ENCODE measurements at places on chromosomes 6 and 20. TPM values are rescaled to one million over a fixed set of nuclear protein-coding genes. Genes with fewer than 3 reads are reported as not detected.

The ATG5 gene
- 39.3 TPM for total RNA-seq

The HLA-DRA gene
- total RNA-seq, result 2.1 TPM

The LTB gene
- 0.34 TPM for total RNA-seq

The VGLL2 gene
- total RNA-seq, result 3.0 TPM

The KIAA0408 gene
- total RNA-seq, result 7.8 TPM

The DEFB121 gene
- not detected for total RNA-seq

The TMEM242 gene
- 11.7 TPM for total RNA-seq

The DACT2 gene
- 7.6 TPM for total RNA-seq

The BACH2 gene
- 33.5 TPM for total RNA-seq

The REM1 gene
- total RNA-seq, result not detected

The SLC22A16 gene
- not detected for total RNA-seq

The NPEPL1 gene
- 25.0 TPM for total RNA-seq

The UBE2C gene
- 46.4 TPM for total RNA-seq

The UST gene
- total RNA-seq, result 9.7 TPM

The ENPP1 gene
- 12.9 TPM for total RNA-seq

All from type B pancreatic cell (in vitro differentiated cells).